ENCODE measurements at places on chromosomes 1 and 21.

DNA sequence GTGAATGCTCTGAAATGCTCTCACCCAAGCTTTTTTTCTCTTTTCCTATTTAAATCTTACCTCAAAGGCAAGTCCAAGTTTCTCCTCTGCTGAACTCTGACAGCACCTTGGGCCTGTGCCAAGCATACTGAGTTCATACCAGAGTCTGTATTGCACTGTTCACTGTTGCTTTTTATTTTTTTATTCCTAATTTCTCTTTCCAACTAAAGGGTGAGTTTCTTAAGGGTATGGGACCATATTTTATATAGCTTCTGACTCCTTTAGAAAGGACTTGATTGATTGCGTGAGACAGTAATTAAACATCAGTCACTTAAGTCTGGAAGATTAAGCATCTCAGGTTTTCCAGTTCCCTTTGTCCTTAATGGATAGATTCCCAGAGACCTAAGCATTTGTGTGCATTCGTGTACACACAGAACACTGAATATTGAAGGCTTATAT lies 69.9 kb downstream of the CACHD1 start:
- DNase-seq: no peak

GRCh38 chr1:77900687-77901293 lies 12.4 kb downstream of the NEXN start:
- DNase-seq: peak; percentile 3

DNA sequence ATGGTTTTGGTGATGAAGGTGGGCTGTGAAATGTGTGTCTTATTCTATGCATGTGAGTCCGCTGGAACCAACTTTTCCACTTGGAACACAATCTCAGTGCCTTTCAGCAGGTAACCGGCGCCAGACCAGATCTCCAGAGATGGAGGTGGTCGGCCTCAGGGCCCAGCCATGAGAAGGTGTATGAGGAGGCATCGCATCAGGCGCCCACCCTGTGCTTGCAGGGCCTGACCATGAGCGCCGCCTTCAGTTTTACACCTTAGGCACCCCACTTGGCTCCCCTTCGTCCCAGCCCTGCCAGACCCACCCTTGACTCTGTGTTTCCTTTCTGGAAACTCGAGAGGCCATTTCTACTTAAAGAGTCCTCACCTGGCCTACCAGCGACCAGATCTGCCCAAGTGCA lies 48.6 kb upstream of the ATF3 start:
- no peak for DNase-seq

- peak; percentile 92 for DNase-seq
These were observed 65.2 kb upstream of the TARBP1 start for GRCh38 chr1:234544087-234544579.

GRCh38 chr1:45792744-45793143 lies 10.7 kb upstream of the MAST2 start:
- DNase-seq: no peak

DNA sequence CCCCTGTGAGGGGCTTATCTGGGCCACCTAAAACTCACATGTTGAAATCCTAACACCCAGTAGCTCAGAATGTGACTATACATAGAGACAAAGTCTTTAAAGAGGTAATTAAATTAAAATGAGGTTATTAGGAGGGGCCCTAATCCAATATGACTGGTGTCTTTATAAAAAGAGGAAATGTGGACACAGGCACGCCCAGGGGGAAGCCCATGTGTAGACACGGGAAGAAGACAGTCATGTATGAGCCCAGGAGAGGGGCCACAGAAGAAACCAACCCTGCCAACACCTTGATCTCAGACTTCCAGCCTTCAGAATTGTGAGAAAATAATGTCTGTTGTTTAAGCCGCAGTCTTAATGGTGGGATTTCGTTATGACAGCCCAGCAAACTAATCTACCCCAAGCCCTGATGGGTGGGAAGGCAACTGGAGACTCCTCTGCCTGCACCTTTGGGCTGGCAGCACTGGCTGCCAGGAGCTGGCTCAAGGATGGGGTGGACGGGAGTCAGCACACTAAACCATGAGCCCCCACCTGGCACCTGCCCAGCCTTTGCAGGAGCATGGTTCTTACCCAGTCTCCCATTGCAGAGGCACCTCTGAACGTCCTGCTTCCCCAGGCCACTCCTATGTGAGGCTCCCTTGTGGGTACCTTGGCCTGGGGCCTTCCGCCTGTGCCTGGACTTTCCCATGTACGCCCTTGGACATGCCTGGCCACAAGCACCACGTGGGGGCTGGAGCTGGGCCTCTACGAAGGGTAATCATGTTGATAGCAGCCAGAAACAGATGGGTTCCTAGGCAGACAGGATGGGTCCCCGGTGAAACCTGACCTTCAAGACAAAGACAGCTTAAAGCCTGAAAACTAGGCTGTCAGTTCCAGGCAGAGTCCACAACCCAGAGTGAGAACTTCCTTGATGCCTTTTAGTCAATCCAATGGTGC lies 57.1 kb upstream of the DMRTB1 start:
- DNase-seq: no peak

GRCh38 chr1:10687782-10688408 lies 108.6 kb downstream of the CASZ1 start:
- no peak for DNase-seq
